Left cardiac atrium (tissue), 4 donors: ENCODE measurements at places on chromosomes 6 and 20. TPM values are rescaled to one million over a fixed set of nuclear protein-coding genes. Genes with fewer than 3 reads are reported as not detected.

The RSPH9 gene
- 0.24 TPM for total RNA-seq

The ADRM1 gene
- total RNA-seq: 57.9 TPM

The RSPO4 gene
- total RNA-seq: 0.71 TPM

The ASXL1 gene
- 32.1 TPM for total RNA-seq

The PACSIN1 gene
- total RNA-seq: 8.4 TPM

The SLC52A3 gene
- 3.6 TPM for total RNA-seq

The PPP1R14C gene
- 114 TPM for total RNA-seq

The OR2H2 gene
- not detected for total RNA-seq

The CNKSR3 gene
- total RNA-seq: 16.6 TPM

The C6orf132 gene
- total RNA-seq: 2.6 TPM

The IRF4 gene
- 0.65 TPM for total RNA-seq

The TRIM40 gene
- total RNA-seq: not detected

The RPS21 gene
- 733 TPM for total RNA-seq

The ISM1 gene
- 1.7 TPM for total RNA-seq

The RNF8 gene
- 19.1 TPM for total RNA-seq

The SLC22A2 gene
- not detected for total RNA-seq

The HEBP2 gene
- 111 TPM for total RNA-seq

The KATNA1 gene
- total RNA-seq: 10.5 TPM

The CST2 gene
- not detected for total RNA-seq

The OPN5 gene
- not detected for total RNA-seq

The MOCS1 gene
- 26.2 TPM for total RNA-seq

The PGC gene
- not detected for total RNA-seq

The MLN gene
- total RNA-seq: not detected

The PLEKHG1 gene
- 25.1 TPM for total RNA-seq

The SAMD10 gene
- total RNA-seq: 3.8 TPM

The ACSS1 gene
- total RNA-seq: 55.0 TPM

The HLA-C gene
- 362 TPM for total RNA-seq

The SMLR1 gene
- total RNA-seq: not detected

The NKAIN2 gene
- 2.7 TPM for total RNA-seq

The IL17A gene
- not detected for total RNA-seq

The MYMX gene
- 2.4 TPM for total RNA-seq

The CEP43 gene
- 10.2 TPM for total RNA-seq
